ENCODE measurements at places on chromosomes 3 and 15. TPM values are rescaled to one million over a fixed set of nuclear protein-coding genes. Genes with fewer than 3 reads are reported as not detected.
A peak's percentile ranks its signal among the peaks of the same experiment; 100 is the strongest.

DNA sequence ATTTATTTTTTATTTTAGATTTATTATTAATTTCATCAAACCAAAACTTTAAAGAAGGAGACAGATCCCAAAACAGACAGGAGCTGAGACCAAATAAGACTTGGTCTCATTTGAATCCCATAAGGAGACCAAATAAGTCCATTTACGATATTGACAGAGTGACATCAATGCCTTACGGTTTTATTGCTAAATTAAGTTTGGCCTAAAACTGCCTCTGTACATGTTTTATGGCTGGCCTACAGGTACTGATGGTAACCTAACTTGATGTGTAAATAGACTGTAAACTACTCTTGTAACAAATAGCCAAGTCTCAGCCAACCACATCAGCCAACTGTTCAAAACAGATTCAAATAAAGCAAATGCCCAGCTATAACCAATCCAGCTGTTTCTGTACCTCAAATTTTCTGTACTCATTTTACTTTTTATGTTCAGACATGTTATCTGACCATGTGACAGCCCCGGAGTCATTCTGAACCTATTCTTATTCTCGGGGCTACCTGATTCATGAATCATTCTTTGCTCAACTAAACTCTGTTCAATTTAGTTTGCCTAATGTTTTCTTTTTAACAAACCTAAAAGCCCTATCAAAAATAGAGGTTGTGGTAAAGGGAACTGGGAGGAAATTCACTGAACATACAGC is 89.4 kb upstream of the CDAN1 start:
- DNase-seq, result no peak

Gene SLC9C1
- 3.9 TPM for total RNA-seq

- no peak for DNase-seq
Observed at GRCh38 chr15:87031540-87032230, 952.0 kb downstream of the AGBL1 start.

- no peak for DNase-seq
Observed at GRCh38 chr3:5389057-5389456, 201.6 kb downstream of the EDEM1 start.

DNA sequence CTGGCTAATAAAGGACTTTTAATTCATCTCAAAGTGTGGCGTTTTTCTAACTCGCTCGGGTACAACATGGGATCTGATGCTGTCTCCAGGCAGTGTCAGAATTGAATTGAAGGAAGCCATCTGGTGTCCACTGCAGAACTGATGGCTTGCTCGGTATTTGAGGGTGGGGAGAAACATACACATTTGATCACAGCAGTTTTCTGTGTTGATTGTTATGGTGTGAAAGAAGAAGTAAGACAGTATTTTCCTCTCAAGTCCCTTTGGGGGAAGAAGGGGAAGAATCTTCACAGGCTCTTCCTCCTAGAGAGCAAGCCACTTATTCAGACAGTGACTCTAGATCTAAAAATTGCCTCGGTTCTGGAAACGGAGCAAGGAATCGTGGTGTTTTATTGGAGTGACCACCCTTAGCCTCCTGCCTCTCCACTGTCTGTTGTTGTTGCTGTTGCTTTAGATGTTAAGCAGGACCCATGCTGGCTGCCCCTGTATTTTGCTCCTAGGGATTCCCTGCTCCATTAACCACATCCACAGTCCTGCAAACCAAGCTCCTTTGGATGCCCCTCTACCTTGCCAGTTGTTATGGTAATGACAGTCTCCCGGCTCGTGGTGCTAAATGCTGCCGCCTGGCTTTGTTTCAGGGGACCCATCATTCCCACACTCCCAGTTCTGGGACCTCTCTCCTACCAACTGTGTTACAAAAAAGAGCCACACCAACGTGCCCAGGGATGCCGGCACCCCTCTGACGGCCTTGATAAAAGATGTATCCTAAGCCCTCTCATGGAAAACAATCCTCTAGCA is 15.3 kb upstream of the MCCC1 start:
- no peak for DNase-seq

GRCh38 chr3:138987181-138987580 is 18.9 kb downstream of the PRR23A start:
- DNase-seq, result no peak

GRCh38 chr15:29566914-29567313 is 255.4 kb downstream of the TJP1 start:
- no peak for DNase-seq

GRCh38 chr15:51243774-51244173 is 94.6 kb downstream of the CYP19A1 start:
- no peak for DNase-seq

- DNase-seq, result peak; percentile 84
Observed at GRCh38 chr3:114380233-114380651, 86.4 kb downstream of the TIGIT start.

Gene ASB14
- 5.8 TPM for total RNA-seq

DNA sequence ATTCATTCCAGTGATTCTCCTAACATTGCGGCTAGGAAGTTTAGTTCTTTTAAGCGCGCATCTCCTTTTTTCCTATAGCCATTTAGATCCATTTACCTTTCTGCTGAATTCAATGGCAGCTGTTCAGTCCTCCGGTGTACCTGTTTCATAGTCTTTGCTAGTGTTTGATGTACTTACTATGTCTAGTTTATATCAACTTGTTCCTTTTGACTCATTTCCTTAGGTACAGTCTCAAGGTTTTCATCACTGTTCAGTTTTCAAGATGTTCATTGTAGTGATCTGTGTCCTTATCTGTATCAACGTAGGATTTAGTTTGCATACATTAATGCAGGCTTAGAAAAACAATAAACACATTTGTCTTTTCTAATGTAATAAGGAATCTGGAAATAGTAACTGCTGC is 59.0 kb upstream of the MBNL1 start:
- DNase-seq, result no peak

Gene RASSF1
- total RNA-seq, result 11.0 TPM

Gene PSTPIP1
- total RNA-seq, result 2.7 TPM

DNA sequence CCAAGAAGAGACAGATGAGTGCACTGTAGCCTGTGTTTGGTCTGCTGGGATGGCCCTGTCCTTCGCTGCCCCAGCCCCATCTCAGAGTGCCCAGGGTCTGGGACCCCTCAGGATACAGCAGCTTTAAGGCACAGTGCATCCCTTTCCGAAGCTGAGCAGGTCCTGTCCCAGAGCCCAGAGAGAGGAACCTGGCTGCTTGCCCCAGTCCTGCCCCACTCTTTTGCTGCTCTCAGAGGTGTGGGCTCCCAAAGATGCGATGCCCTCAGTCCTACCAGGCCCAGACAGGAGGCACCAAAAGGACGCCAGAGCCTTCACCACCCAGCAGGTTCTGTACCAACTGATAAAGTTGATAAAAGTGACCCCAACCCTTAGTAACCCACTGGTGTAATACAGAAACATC is 8.2 kb downstream of the PLCD1 start:
- DNase-seq, result peak; percentile 71

DNA sequence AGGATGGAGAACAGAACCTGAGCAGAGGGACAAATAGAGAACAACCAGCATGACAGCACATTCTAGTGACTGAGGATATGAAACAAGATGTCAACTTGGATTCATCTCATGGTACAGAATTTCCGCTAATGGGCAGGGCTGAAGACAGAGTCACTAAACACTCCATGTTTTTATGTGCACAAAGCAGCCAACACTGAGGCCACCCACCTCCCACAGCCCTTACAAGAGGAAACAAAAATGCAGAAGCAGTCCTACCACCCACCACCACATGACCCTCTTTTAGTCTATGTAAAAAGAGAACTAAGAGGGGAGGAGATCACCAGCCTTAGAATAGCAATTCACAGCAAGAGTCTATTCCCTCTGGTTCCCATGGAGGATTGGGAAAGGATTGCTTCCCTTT is 131.4 kb upstream of the UBE2E2 start:
- DNase-seq, result no peak

DNA sequence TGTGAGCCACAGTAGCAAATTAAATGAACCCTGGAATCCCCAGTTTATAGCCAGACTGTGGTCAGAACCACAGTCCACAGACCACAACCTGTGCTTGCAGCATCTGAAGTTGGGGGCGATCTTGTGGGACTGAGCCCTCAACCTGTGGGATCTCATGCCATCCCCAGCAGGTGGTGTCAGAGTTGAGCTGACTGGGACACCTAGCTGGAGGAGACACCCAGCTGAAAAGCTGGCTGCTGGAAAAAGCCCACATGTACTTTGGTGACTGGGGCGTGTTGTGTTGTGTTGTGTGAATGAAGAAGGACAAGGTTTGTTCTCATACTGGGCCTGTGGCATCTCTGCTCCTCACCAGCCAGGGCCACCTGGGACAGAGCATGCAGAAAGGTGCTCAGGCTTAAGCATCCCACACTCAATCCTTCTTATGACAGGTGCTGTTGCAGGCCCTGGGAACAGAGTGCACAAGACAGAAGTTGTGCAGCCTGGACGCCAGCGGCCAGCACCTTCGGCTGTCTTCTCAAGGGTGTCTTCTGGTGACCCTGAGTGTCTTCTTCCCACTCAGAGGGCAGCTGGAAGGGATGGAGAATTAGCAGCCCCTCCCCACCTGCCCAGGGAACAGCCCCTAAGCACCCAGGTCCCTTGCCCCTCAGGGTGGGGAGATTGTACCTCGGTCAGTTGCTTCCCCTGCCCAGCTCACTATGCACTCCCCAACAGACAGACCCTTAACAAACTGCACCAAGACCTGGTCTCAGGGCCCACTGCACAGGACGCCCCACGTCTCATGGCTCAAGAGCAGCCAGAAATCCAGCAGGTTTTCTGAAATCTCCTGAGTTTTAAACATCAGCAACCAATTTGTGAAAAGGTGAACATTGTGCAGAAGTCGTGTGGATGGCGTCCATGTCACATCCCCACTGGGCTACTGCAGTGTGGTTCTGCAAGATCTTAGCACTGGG is 2.2 kb upstream of the UROC1 start:
- DNase-seq, result peak; percentile 38

Gene GHSR
- not detected for total RNA-seq

GRCh38 chr3:42057561-42058211 is 33.5 kb upstream of the TRAK1 start:
- peak; percentile 12 for DNase-seq

DNA sequence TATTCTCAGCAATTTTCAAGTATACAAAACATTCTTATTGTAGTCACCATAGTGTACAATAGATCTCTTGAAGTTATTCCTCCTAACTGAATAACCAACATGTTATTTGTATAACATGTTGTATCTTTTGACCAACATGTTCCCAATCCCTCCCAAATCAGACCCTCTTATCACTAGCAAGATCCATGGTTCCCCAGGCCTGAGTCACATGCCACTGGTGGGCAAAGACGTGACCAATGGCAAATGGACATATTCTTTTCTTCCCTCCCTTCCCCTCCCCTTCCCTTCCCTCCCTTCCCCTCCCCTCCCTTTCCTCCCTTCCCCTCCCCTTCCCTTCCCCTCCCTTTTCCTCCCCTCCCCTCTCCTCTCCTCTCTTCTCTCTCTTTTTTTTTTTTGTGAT is 45.4 kb downstream of the AMOTL2 start:
- DNase-seq, result no peak

GRCh38 chr3:166510382-166510781 is 673.2 kb upstream of the BCHE start:
- no peak for DNase-seq

DNA sequence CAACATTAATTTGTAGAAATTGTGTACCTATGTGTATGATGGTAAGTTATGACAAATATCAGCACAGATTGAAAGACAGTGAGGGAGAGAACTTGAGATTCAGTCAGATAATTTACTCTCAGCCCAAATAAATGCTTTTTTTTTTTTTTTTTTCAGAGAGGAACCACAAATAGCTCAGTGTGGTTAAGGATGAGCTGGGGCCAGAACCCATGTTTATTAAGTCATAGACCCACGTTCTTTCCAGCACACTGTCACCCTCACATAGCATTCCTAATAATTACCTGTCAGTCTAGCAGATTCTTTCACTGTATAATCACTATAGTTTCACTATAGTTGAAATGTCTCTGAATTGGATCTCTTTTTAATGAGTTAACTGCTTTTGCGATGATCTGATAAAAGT is 246.1 kb downstream of the ZIC1 start:
- DNase-seq, result no peak

Gene TGM4
- not detected for total RNA-seq

- DNase-seq, result no peak
Observed at GRCh38 chr3:14388201-14388600, 14.2 kb upstream of the SLC6A6 start.

DNA sequence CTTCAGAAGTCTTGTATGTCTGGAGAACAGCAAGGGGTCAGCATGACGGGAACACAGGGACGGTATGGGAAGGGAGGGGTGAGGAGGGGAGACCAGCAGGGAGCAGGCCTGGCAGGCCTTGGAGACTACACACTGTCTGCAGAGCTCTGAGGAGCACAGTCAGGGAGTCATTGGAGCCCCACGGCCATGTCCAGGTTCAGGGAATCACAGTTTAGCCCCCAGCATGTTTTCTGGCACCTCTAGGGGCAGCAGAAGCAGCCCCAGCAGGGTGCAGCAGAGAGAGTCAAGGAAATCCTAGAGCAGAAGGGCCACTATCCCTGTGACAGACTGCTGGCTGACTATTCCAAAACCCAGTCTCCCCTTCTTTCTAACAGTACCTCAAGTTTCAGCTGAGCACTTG is 3.2 kb downstream of the LAMP3 start:
- DNase-seq, result no peak

Gene NANOGP8
- not detected for total RNA-seq

DNA sequence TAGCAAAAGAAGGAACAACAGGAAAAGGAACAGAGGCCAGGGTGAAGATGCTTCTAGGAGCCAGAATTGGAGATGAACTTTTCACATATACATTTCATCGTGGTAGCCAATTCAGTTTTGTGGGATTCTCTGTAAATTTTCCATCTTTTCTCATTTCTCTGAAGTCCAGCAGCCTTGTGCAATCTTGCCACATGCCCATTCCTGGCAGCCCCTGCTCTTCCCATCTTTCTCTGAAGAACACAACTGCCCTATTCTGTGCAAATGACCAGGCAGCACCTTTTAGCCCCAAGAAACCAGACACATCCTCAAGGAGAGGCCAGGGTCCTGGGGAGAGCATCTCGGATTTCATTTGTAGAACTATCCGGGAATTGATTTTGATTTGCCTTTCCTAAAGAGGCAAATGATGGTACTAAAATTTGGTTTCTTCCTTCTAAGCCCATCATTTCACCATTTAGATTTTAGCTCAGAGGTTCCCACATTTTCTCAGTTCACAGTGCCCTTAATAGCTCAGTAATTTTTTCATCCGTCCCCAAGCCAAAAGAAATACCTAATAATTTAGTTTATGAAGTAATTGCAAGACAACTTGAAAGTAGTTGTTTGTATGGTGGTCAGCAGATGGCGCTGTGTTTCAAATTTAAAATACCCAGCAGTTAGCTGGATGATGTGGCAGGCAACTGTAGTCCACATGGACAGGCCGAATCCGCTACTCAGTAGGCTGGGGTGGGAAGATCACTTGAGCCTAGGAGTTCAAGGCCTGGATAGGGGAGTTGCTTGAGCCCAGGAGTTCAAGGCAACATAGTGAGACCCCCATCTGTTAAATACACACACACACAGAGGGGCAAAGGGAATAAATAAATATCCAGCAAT is 61.3 kb upstream of the ACKR4 start:
- DNase-seq, result no peak

DNA sequence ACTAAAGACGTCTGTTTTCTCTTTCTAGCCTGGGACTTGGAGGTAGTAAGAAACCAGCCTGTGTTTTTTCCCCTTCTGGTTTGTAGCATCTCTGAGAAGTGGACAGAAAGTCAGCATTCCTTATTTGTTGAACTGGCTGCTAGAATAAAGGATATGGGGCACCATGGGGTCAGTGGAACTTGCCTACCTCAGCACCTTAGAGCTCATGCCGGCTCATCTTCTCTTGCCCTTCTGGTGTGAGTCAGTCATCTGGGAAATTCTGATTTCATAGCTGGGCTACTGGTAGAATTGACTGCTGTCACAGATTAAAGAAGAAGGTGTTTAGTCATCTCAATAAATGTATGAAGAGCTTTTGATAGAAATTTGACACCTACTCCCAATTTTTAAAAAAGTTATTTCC is 202.7 kb upstream of the TOPAZ1 start:
- DNase-seq, result no peak

GRCh38 chr15:77497110-77497737 is 76.5 kb downstream of the HMG20A start:
- DNase-seq, result peak; percentile 91

Data from cardiac septum (tissue), 1 donor.